ENCODE measurements at places on chromosomes 5 and 9.

DNA sequence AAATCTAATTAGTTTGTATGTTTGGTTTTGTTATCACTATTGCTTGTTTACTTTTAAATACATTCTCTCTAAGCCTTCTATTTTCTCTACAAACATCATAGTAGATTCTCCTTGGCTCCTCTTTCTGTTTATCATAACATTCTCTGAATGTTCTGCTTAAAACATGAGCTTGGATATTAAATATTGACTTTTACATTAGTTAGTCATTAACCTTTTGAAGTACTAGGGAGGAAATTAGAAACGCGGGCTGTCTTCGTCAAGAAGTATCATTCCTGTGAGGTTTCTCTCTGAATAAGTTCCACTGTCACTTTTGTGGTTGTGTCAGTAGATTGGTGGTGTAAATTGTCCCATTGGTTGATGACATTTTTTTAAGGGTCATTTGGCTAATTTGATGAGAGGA, 821.5 kb downstream of the EFNA5 start:
- no peak for DNase-seq

GRCh38 chr5:107558823-107559375, 111.8 kb downstream of the EFNA5 start:
- peak; percentile 51 for DNase-seq

GRCh38 chr5:76690704-76691466, 25.0 kb upstream of the F2R start:
- no peak for DNase-seq

DNA sequence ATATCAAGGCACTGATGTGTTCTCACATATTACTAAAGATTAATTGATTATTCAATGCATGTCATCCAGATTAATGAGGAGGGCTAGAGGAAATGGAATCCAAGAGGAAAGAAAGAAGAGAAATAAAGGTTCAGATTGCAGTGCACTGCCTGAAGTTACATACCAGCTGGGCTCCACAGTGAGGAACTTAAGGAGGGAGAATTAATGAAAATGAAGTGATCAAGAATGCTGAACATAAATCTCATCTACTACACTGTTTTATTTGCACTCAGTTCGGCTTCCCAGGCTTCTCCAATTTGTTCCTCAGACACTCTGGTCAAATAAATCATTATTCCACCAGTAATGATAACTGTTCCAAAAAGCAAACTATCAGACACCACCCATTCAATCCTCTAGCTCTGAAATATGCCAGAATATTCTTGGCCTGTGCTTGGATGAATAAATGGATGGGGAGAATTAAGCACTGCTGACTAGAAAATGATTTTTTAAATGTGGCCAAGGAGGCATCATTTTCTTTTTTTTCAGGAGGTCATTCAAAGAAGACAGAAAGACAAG, 88.6 kb upstream of the FBN2 start:
- no peak for DNase-seq

GRCh38 chr9:108093773-108094675, 604.5 kb upstream of the KLF4 start:
- DNase-seq, result peak; percentile 50

GRCh38 chr5:123681061-123681460, 169.1 kb downstream of the CSNK1G3 start:
- no peak for DNase-seq

DNA sequence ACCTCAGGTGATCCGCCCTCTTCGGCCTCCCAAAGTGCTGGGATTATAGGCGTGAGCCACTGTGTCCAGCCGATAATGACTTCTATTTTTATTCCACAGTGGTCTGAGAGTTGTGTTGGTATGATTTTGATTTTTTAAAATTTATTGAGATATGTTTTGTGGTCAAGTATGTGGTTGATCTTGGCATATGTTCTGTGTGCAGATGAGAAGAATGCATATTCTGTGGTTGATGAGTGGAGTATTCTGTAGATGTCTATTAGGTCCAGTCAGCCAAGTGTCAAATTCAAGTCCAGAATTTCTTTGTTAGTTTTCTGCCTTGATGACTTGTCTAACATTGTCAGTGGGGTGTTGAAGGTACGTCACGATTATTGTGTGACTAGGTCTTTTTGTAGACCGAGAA, 338.2 kb upstream of the TARS1 start:
- DNase-seq, result no peak

- no peak for DNase-seq
These were observed 26.4 kb upstream of the TXN start for GRCh38 chr9:110282739-110283081.

DNA sequence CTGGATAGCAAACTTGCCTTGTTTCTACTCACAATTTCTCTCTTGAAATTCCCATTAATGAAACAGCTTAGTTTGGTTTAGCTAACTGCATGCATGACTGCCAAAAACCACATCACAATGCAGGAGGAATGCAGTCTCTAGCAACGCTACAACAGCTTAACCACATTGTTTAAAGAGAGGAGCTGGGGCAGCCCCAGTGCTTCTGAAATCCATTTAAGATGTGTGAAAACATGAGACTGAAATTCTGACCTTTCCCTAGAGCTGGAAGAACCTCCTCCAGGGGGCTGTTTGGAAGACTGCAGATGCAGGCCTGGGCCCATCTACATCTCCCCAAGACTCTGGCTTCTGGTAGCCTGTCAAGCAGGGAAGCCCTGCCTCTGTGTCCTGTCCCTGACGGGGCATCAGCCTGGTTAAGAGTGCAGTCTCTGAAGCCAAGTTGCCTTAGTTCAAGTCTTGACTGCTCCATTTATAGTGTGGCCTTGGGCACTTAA, 157.1 kb downstream of the ZNF462 start:
- DNase-seq, result peak; percentile 14

DNA sequence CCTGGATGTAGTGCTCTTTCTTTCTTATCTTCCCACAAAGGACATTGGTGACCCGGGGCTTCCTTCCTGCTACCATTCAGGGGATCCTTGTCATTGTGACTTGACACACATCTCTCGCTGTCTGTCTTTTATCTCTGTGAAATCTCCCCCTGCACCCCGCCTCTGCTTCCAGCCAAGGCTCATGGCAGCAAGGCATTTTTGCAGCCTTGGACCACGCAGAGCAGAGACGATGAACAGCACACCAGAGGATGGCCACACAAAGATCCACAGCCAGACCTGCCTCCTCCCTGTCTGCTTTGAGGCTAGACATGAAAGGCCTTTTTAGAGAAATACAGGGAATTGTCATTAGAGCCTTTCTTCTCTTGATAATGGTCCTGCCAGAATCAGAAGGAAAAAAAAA, 549.1 kb downstream of the CDK5RAP2 start:
- no peak for DNase-seq

GRCh38 chr5:53956196-53956595, 354.2 kb downstream of the ARL15 start:
- no peak for DNase-seq

GRCh38 chr9:107683566-107683965, 194.0 kb upstream of the KLF4 start:
- DNase-seq, result no peak

DNA sequence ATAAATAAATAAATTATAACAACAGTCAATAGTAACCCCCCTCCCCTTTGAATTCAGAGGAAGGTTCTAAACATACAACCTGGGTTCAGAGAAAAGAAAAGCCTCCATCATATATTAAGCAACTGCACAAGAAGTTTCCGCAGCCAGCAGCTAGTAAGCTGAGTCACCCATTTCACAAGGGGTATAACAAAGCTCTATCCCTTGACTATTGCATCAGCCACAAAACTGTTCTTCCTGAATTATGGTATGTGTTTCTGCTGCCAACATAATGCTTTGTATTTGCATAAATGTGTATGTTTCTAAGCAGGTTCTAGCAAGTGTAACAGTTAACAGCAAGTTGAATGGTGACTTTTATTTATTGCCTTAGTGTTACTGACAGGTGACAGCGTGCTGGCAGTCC, 6.8 kb upstream of the CEP120 start:
- DNase-seq, result no peak

DNA sequence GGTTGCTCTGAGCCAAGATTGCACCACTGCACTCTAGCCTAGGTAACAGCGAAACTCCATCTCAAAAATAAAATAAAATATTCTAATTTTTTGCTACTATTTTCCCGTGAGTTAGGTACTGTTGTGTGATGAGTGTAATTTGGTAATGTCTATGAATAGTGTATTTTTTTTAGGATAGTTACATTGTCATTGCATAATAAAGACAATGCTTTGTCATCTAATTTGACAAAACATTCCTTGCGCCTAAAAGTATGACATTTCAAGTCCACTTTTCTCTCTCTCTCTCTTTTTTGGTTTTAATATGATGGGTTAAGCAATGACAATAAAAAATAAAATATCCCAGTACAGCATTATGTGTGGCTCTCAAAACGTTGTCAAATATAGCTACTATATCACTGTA, 29.3 kb downstream of the UBE2R2 start:
- DNase-seq, result no peak

- DNase-seq, result peak; percentile 21
These were observed 205.6 kb downstream of the PSAT1 start for GRCh38 chr9:78502566-78502965.

Measured in ELF-1 (cell line).